ENCODE measurements at places on chromosomes 13 and 19. TPM values are rescaled to one million over a fixed set of nuclear protein-coding genes. Genes with fewer than 3 reads are reported as not detected.

Gene PRTN3
- total RNA-seq = not detected

Gene ZNF256
- 22.8 TPM for total RNA-seq

Gene ZNF550
- 49.5 TPM for total RNA-seq

Gene CAPN12
- total RNA-seq = 8.2 TPM

Gene ZNF442
- total RNA-seq = 7.6 TPM

Gene TSHZ3
- total RNA-seq = not detected

Gene ATP4B
- not detected for total RNA-seq

Gene PSG1
- not detected for total RNA-seq

Gene NPAS1
- 0.62 TPM for total RNA-seq

Gene KIR2DL4
- not detected for total RNA-seq

Gene ZNF253
- total RNA-seq = 36.8 TPM

Gene FCAR
- total RNA-seq = not detected

Gene ZNF579
- total RNA-seq = 10.2 TPM

Gene RASAL3
- 218 TPM for total RNA-seq

Gene KL
- 0.25 TPM for total RNA-seq

Gene PNMA8A
- 3.0 TPM for total RNA-seq

Gene BRSK1
- total RNA-seq = 2.9 TPM

Gene NFIX
- total RNA-seq = 8.6 TPM

Gene LILRA2
- total RNA-seq = not detected

Gene PPP1R37
- total RNA-seq = 32.9 TPM

Gene C19orf67
- total RNA-seq = not detected

Gene SYT3
- total RNA-seq = 2.7 TPM

Gene PNMA8C
- total RNA-seq = not detected

Gene ZNF536
- not detected for total RNA-seq

Measured in naive thymus-derived CD8-positive, alpha-beta T cell (primary cell).